ENCODE measurements at places on chromosomes 6 and 20.

GRCh38 chr6:151757506-151757955 is 50.0 kb upstream of the ESR1 start:
- DNase-seq, result no peak

- no peak for DNase-seq
Measured at GRCh38 chr6:971981-972640, 279.2 kb upstream of the EXOC2 start.

GRCh38 chr20:31949877-31950646 is 1.8 kb downstream of the PDRG1 start:
- no peak for DNase-seq

DNA sequence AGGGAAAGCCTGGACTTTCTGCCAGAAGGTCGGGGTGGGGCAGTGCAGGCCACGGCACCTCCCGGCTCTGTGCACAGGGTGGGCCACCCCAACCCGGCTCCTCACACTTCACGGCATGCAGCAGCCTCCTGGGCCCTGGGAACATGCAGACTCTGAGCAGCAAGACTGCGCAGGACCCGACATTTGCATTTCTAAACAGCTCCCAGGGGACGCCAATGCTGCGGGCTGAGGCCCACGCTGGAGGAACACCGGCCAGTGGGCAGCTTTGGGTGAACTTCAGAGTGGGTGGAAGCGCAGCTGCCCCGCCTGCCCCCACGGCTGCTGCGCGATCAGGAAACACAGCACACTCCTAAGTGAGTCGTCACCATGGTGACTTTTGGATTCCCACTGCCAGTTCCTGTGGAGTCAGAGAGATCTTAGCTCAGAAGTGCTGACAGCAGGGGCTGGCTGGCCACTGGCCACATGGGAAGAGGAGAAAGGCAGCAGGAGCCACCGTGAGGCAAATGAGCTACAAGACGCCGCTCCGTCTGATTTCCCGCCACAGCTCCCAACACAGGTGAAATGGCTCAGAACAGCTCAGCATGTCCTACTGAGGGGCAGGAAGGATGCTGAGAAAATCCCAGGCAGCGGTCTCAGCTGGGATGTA is 52.1 kb downstream of the RNASET2 start:
- DNase-seq, result no peak

GRCh38 chr6:132058975-132059374 is 107.8 kb upstream of the CCN2 start:
- no peak for DNase-seq

GRCh38 chr20:63979557-63980316 is at the start of gene SAMD10:
TSS of gene SAMD10 (minus strand) at chr20:63979642. CDS start at chr20:63979467, 175 bp downstream.
- DNase-seq, result peak; percentile 40

GRCh38 chr6:8383584-8383983 is 51.8 kb downstream of the SLC35B3 start:
- DNase-seq, result no peak

DNA sequence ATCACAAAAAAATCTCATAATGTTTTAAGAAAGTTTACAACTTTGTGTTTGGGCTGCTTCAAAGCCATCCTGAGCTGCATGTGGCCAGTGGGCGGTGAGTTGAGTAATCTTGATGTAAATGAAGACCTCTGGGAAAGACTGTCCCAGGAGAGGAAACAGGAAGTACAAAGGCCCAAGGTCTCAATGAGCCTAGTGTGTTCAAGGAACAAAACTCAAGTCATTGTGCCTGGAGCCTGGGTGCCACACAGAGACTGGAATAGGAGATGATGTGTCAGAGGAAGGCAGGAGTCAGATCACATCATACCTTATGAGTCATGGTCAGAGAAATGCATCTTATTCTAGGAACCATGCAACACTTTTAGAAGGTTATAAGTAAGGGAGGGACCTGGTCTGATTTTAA is 51.5 kb downstream of the COL19A1 start:
- DNase-seq, result no peak

DNA sequence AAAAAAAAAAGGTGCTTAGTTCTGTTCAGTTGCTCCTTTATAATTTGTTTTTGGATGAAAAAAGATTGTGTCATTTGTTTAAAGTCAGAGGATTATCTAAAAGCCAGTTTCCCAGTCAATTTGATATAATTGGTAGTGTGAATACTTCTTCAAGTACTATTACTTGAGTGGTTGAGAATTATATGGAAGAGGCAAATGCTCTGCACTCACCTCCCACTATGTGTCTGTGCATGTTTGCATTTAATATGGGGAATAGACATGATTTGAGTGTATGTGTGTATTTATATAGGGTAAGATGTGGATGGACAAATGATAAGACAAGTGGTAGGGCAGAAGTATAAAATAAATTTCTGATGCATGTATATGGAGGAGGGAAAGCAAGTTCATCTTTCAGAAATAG is 15.8 kb downstream of the GJA1 start:
- no peak for DNase-seq

DNA sequence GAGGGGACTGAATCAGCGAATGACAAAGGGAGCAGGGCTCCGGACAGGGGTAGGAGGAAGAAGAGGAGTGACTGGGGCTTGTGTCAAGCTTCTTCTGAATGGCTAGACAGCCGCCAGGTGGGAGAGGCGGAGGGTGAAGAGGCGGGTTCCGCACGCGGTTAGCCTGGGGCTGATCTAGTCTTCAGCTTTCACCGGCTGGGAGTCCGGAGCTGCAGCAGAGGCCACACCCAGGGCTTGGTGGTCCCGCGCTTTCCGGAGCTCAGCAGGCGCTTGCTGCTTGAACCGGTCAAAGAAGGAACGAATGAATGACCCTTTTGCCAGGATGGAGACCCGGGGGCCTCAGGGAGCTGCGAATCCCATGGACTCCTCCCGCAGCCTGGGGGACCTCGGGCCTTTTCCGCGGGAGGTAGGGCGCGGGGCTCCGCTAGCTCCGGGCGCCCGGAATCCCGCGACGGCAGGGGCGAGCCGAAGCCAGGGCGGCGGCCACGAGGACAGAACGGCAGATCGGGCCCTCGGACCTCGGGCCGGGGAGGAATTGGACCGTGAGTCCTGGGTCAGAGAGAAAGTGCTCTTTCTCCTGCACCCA is at the start of gene C6orf141:
Gene C6orf141 (plus strand): TSS at position 177 of the 586 bp plus-strand sequence. CDS start 125 bp downstream, at position 302.
- DNase-seq, result no peak

DNA sequence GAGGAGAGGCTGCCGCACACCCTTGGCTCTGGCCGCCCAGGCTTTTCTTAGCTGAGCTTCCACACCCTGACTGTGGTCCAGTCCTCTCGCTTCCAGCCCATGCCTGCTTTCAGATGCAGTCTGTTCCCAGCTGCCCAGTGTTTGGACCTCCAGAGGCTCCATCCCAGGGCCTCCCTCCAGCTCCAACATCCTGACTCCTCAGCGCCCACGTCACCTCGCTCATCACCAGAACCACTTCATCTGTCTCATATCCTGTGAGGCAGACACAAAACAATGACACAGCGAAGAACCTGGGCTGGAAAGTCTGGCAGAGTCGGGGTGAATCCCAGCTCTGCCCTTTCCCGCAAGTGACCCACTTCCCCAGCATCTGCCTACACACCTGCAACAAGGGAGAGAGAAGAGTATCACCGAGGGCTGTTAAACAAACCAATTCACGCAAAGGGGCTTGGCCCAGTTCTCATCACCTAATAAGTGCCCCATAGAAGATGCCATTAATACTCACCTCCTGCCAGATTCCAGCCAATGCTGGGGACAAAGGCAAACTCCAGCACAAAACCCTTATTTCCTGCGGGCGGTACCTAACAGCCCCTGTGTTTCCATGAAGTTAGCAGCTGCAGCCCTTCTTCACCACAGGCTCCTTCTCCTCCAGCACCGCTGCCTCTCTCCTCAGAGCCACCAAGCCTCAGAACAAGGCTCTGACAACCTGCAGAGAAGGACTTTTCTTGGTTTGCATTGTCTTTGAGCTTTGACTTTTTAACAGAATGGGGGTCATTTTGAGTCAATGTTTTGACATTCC is 133.4 kb upstream of the CDH4 start:
- DNase-seq, result no peak

DNA sequence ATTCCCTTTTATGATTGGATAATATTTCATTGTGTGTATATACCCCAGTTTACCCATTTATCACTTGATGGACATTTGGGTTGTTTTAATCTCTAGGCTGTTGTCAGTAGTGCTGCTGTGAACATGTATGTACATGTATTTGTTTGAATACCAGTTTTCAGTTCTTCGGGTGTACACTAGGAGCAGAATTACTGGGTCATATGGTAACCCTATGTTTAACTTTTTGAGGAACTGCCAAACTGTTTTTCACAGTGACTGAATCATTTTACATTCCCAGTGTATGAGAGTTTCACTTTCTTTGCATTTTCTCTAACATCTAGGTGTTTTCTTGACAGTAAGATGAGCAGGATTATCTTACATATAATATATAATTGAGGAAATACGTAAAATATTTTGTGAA is 44.7 kb upstream of the ADIG start:
- DNase-seq, result no peak

- no peak for DNase-seq
Measured at GRCh38 chr6:158816803-158817727, 2.1 kb downstream of the EZR start.

DNA sequence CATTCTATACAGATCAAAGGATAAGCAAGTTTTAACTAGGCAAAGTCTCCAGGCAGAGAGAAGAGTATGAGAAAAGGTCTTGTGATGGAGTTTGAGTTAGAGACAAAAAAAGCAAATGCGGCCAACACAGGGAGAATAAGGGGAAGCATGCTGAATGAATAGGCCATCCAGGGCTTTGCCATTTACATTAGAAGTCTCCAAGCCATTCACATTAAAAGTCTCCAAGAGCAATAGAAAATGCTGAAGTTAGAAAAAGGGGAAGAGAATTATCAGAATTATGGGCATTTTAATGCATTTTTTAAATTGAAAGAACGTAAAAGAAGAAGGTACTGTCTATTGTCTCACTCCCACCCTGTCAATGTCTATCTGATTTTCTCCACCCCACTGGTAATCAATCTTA is 49.4 kb downstream of the PDSS2 start:
- no peak for DNase-seq

DNA sequence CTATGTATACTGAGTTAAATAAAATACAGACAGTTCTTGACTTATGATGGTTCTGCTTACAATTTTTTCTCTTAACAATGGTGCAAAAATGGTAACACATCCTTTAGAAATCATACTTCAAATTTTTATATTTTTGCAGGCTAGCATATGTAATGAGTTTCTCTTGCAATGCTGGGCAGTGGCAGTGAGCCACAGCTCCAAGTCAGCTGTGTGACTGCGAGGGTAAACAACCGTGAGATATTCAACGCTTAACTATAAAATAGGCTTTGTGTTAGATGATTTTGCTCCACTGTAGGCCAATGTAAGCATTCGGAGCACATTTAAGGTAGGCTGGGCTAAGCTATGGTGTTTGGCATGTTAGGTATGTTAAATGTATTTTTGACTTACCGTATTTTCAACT is 136.1 kb downstream of the PLCB4 start:
- no peak for DNase-seq

DNA sequence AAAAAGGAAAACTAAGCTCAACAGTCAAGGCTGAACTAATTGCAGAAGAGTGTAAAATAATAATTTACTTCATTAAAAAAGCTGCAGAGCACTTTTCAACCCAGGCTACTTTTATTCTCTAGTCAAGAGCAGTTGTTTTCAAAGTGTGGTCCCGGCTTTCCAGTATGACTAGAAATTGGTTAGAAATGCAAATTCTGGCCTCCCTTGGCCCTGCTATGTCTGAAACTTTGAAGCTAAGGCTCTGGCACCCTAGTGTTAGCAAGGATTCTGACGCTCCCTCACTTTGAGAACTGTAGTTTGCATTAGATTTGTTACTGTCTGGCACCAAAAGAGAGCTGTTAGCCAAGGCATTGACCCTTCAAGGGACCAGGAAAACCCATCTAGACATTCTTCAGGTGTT is 9.5 kb upstream of the NXT1 start:
- DNase-seq, result no peak

- DNase-seq, result no peak
Measured at GRCh38 chr6:144739873-144740272, 454.7 kb downstream of the UTRN start.

DNA sequence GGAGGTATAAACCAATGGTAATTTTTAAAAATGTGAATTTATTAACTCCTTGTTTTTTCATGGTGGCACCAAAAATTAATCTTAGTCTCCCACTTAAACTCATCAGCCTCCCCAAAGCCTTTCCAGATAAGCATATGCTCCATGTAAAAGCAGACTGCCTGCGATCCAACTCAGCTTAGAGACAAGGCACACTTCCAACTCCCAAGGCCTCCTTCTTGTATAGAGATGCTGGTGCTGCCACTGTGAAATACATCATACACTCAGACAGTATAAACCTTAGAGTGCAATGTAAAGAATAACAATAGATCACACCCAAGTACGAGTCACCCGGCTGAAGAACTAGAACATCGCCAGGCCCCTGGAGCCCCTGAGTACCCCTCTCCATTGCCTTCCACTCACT is 2.0 kb downstream of the ANKRD6 start:
- no peak for DNase-seq

DNA sequence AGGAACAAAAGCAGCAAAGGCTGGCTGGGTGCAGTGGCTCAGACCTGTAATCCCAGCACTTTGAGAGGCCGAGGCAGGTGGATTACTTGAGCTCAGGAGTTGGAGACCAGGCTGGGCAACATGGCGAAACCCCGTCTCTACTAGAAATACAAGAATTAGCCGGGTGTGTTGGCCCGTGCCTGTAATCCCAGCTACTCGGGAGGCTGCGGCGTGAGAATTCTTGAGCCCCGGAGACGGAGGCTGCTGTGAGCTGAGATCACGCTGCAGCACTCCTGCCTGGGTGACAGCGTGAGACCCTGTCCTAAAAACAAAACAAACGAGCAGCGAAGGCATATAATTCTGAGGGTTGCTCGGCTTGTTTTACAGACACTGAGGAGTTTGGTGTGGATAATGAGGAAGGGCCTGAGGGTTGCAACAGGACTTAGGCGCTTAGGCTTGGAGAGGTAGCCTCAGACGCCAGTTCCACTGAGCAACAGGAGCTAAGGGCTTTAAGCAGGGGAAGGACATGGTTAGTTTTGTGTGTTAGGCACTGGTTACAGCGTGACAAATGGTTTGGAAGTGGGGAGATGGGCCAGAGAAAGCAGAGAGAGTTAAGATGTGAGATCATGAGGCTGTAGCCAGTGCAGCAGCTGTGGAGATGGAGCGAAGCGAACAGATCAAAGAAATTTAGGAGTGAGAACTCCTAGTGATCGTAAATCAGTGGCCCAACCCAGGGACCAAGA is 1.2 kb downstream of the MYH7B start:
- no peak for DNase-seq

- DNase-seq, result no peak
Measured at GRCh38 chr6:149951096-149951495, 9.3 kb downstream of the ULBP2 start.

DNA sequence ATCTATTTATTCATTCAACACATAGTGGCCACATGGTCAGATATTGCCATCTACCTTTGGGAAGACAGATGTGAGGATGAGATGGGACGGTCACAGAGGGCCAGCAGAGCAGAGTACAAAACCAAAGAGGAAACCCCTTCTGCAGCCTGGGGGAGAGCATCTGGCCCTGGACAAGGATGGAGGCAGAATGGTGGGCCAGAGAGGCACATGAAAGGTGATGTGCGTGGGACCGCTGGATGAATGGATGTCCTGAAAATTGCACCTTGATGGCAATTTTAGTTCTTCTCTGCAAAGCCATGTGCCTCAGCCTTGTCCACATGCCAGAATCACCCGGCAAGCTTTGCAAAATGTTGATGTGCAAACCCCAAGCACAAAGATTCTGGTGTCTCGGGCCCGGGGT is 77.4 kb upstream of the CD93 start:
- DNase-seq, result no peak

GRCh38 chr6:130958468-130958867 is 104.6 kb downstream of the EPB41L2 start:
- DNase-seq, result no peak
